ENCODE measurements at places on chromosomes 2 and 18. TPM values are rescaled to one million over a fixed set of nuclear protein-coding genes. Genes with fewer than 3 reads are reported as not detected.

GRCh38 chr18:3931542-3932112 lies 481.7 kb downstream of the TGIF1 start:
- no peak for DNase-seq

DNA sequence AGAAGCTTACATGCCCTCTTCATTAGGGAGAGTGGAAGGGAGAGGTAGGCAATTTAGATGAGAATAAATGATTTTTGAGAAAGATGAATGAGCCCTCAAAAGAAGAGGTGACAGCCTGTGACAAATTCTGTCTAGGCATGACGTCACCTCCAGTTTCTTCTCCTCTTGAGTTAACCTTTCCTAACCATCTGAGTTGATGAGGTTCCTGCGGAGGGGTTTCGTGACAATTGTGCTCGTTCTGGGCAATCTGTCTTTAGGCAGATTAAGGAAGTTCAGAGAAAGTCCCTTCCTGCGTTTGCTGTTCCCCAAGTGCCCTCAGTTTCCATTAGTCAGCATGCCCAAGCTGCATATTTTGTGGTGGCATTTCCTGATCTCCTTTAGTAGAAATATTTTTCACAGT lies 640.2 kb upstream of the SYT4 start:
- no peak for DNase-seq

- DNase-seq: no peak
Observed at GRCh38 chr2:231780123-231780908, 766 bp downstream of the PDE6D start.

GRCh38 chr2:236646871-236647270 lies 77.2 kb downstream of the ACKR3 start:
- DNase-seq: no peak

DNA sequence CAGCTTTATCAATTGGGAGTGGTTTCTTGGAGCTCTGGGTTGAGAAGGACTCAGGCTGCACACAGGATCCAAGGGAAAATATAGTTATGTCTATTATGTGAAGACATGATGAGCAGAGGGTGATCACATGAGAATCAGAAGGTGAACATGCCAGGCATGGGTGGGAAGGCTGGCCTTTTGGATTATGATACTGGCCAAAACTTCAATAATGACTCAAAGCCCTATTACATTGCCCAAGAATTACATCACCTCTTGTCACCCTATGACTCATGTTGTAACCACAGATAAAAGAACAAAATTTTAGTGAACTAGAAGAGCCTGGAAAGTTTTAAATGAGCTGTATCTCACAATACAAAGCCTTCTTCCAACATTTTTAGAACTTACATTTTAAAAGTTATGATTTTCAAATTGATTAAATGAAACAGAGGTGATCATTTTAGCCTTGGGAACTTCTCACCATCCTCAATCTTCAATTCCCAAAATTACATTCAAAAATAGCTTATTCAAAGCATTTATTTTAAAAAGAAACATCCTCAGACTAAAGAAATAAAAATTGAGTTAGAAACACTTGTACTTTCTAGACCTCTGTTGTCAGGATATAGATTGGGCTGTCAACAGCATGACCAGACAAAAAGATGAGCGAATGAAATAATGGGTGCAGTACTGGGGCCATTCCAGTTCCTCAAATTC lies 428.3 kb downstream of the MBD2 start:
- no peak for DNase-seq

DNA sequence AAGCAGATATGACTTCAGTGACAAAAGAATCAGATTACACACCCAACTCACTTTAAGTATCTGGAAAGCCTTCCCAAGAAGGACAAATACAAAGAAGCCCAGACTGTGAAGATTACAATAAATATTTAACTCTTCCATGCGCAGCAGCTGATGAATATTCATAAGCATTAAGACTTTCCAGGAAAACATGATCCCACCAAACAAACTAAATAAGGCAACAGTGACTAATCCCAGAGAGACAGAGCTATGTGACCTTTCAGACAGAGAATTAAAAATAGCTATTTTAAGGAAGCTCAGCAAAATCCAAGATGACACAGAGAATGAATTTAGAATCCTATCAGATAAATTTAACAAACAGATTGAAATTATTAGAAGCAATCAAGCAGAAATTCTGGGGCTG lies 108.2 kb upstream of the UBE2E3 start:
- no peak for DNase-seq

DNA sequence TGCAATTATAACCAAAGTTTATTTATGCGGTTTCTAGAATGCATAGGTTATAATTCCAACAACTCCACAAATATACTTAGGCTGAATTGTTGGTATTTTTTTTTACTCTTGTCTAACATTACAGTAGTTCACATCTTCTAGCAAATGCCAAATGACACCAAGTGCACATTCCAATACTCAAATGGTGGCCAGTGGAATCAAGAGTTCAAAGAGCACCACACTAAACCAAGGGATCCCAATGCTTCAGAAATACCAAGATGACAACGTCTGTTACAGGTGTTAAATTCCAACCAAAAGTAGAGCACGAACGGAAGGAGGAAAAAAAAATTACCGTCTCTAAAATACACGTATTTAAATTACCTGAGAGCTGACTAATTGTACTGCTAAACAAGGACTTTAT lies 136.2 kb downstream of the TMEM247 start:
- DNase-seq: no peak

DNA sequence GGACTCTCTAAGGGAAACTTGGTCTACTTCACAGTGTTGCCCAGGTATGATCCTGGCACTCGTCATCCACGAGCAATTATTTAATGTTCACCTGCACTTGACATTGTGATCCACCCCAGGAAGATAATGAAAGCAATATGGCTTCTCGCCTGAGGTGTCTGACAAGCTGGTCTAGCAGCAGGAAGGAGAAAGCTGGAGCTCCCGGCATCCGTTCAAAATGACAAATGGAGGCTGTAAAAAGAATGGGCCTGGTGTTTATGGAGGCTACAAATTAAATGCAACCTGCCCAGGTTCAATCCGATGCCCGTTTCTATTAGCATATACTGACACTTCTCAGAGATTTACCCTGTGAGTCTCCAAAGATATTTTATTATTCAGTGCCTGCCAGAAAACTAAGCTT lies 317.6 kb downstream of the CTNNA2 start:
- DNase-seq: no peak

- DNase-seq: no peak
Observed at GRCh38 chr2:69958480-69958879, 3.0 kb downstream of the ASPRV1 start.

- DNase-seq: no peak
Observed at GRCh38 chr2:212064318-212064717, 474.3 kb downstream of the ERBB4 start.

DNA sequence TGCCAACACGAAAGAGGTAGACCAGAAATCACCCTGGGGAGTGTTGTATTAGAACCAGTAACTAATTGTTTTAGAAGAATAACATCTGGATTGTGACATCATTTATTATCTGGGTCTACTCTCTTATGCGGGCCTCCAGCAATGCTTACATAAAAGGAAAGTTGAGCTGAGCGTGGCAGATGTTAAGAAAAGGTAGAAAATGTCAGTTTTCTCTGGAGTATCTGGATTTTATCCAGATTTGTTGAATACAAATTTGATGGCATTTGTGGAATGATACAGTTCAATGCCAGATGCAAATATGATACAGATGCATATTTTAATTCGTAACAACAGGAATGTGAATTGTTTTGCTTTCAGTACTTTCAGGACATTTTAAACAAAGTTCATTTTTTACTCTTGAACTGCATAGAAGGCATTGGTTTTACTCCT lies 90.3 kb downstream of the PRPF40A start:
- DNase-seq: no peak

DNA sequence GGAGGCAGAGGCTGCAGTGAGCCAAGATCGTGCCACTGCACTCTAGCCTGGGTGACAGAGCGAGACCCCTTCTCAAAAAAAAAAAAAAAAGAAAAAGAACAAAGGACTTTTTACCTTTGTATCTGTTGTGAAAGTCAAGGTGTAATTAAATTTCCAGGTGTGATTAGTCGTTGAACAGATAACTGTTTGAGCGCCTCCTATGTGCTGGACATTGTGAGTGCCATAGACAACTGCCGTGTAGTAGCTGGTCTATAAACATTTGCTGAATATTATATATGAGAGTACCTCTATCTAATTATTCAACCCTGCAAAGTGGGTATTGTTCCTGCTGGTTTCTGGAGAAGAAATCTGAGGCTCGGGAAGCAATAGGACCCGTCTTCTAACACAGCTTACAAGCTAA lies 71.8 kb downstream of the ASAP2 start:
- DNase-seq: no peak

DNA sequence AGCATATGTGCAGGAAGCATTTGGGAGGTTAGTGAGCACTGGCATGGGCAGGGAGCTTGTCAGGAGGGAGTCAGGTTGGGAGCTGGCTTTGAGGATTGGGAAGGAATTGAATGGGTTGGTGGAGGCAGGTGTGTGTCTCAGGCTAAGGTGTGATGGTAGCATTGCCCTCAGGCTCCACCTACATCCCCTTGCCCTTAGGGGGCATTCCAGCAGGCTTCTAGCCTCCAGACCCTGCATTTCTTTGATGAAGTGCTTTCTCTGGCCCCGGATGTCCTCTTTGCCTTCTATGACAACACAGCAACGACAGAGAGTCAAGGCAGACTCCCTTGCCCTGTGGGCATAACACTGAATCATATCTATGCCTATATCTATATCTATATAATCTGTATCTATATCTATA lies 13.5 kb downstream of the RHBDD1 start:
- DNase-seq: no peak

DNA sequence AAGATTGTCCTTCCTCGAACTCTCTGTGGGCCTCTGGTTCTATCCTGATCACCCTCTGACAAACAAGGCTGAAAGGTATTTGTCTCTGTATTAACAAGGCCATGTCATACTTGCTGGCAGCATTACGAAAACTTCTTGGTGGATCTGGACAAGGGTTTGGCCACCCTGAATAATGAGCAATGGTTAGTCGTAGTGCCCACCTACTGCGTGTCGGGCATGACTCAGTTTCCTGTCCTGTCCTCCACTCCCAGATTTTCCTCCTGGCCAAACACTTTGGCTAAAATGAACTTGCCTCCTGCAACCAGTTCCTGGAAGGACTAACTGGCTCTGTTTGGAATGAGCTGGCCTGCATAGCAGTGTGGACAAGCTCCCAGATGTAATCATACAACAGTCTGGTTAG lies 198.5 kb upstream of the SMIM21 start:
- DNase-seq: no peak

- DNase-seq: no peak
Observed at GRCh38 chr2:60353406-60353800, 200.1 kb downstream of the BCL11A start.

GRCh38 chr2:59879700-59880131 lies 673.7 kb downstream of the BCL11A start:
- no peak for DNase-seq

DNA sequence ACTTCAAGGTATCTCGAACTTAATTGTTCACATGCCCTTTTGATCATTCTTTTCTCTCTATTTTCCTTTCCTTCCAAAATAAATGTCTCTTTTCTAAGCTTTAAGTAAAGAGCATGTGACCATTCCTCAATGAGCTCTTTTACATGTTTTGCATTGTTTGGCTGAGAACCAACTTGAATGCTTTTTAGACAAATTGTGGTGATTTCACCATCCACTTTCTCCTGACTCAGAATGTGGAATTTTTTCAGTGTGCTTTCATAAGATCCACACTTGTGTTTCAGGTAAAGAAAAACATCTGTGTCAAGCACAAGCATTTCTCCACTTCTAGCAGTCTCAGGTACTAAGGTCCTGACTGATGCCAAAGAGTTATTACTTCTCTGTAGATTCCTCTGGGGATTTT lies 10.7 kb downstream of the RBM43 start:
- DNase-seq: no peak

DNA sequence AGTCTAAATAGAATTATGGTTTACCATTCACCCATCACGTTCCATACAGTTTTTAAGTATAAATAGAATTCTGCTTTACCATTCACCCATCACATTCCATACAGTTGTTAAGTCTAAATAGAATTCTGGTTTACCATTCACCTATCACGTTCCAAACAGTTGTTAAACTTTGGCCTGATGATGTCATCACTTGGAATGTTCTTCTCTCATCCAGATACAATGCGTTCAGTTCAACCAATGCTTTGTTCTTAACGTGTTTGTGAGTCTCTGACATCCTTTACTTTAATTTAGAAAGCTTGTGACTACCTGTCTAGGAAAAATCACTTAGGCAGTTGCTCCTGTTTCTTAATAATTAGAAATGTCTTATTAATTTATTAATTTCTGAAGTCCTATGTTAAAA lies 236.3 kb upstream of the RASGRP3 start:
- no peak for DNase-seq

DNA sequence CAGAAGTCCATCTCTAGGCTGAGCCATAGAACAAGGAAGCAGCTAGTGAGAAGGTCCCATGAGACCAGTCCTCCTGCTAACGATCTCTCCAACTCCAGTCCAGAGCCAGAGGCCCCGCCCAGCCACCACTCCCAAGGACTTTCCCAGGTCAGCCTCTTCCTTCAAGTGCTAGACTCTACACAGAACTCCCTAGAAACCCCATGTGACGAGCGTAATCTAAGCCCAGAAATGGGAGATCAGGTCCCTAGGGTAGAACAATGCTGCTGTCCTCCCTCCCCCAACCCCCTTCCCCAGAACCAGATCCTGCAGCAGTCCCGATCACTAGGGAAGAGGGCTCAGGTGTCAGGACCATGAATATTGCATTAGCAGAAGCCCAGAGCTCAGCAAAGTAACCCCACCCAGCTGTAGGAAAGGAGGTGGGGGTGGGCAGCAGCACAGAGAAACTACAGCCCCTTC lies 6.9 kb downstream of the DCTN1 start:
- DNase-seq: no peak

DNA sequence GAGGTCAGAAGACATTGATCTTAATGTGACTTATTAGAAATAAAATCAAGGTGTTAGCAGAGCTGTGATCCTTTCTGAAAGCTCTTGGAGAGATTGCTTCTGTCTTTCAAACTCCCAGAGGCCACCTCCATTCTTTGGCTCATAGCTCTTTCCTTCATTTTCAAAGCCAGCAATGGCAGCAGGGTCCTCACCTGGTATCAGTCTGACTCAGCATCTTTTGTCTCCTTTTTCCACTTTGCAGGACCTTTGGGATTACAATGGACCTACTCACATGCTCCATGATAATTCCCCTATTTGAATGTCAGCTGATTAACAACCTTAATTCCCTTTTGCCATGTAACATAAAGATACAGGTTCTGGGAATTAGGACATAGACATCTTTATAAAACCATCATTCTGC lies 6.8 kb upstream of the CDH20 start:
- no peak for DNase-seq

GRCh38 chr2:72155151-72155550 lies 7.5 kb upstream of the CYP26B1 start:
- DNase-seq: no peak

CYP27C1 gene
- polyA plus RNA-seq: 7.1 TPM

GAD1 gene
- polyA plus RNA-seq: 0.90 TPM

LRATD1 gene
- 18.8 TPM for polyA plus RNA-seq

CNGA3 gene
- not detected for polyA plus RNA-seq

ANKRD29 gene
- polyA plus RNA-seq: 0.47 TPM

IL36G gene
- 0.17 TPM for polyA plus RNA-seq

HAAO gene
- polyA plus RNA-seq: 39.8 TPM

TUBA3E gene
- polyA plus RNA-seq: 0.04 TPM

ATG9A gene
- polyA plus RNA-seq: 43.5 TPM

MSTN gene
- polyA plus RNA-seq: 2.1 TPM

CNDP2 gene
- 263 TPM for polyA plus RNA-seq

STRN gene
- polyA plus RNA-seq: 22.9 TPM

TTL gene
- polyA plus RNA-seq: 32.9 TPM

CEBPZ gene
- 70.7 TPM for polyA plus RNA-seq

ALKAL2 gene
- 6.1 TPM for polyA plus RNA-seq

SULT1C2 gene
- 46.9 TPM for polyA plus RNA-seq

All from right renal pelvis (tissue), 4 donors.